Stimulated activated CD8-positive, alpha-beta memory T cell treated with anti-CD3 and anti-CD28 coated beads, Interleukin-7, amount 100 ng/mL, for 24 hours (primary cell): ENCODE measurements at places on chromosomes 2 and 18.

DNA sequence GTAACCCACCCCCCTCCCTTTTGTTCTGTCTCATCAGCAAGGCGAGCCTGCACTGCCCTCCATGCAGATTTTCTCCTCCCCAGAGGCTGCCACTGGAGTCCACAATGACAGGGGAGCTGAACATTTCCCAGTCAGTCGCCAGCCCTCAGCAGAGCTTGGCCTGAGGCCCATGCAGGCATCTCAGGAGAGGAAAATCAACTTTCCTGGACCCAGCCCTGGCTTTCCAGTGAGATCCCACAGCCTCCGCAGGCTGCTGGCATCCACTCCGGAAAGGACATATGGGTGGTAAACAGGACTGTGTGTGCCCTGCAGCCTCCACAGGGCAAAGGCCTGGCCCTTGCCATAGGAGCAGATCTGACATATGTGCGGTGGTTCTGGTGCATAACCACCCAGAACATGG, 253.8 kb downstream of the TNS1 start:
- no peak for DNase-seq

DNA sequence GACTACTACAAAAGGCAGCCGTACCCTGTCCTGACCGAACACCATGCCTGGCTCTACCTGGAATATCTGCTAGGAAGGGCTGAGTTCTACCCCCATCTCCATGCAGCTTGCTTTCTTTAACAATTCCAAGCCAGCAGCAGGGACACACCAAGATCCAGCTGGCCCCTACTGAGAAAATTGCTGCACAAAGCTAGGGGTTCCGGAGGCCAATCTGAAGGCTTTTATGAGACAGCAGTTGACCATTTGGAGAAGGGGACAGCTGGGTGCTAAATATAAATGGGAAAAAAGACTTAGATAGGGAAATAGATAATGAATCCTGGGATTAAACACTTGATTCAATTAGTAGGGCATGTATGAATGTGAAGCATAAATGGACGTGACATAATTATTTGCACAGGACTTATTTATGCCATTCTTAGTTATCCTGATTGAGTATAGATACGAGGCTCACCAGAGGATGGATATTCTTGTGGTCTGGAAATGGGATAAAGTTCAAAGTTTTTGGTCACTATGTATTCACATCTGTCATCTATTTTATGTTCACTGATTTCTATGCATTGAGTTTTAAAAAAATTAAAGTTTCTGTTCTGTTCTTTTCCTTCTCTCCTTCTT, 204.0 kb downstream of the ZNF521 start:
- no peak for DNase-seq

- DNase-seq, result no peak
These were observed 55.6 kb upstream of the FZD5 start for GRCh38 chr2:207825045-207825954.

DNA sequence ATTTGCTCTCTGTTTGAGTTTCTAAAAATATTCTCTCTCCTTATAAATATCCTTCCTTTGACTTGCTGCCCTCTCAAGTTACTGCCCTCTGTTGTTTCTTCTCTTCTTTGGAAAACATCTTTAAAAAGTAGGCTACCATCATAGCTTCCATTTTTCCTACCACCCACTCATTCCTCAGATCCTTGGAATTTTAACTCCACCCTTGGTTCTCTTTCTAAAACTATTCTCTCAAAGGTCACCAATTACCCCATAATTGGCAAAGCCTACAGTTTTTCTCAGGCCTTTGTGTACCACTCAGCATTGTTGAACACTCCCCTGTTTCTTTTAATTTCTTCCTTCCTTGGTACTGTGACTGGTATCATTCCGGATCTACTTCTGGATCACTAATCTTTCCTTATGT, 43.0 kb upstream of the ITGAV start:
- DNase-seq, result no peak

- no peak for DNase-seq
These were observed 237.6 kb upstream of the APCDD1 start for GRCh38 chr18:10216791-10217190.

DNA sequence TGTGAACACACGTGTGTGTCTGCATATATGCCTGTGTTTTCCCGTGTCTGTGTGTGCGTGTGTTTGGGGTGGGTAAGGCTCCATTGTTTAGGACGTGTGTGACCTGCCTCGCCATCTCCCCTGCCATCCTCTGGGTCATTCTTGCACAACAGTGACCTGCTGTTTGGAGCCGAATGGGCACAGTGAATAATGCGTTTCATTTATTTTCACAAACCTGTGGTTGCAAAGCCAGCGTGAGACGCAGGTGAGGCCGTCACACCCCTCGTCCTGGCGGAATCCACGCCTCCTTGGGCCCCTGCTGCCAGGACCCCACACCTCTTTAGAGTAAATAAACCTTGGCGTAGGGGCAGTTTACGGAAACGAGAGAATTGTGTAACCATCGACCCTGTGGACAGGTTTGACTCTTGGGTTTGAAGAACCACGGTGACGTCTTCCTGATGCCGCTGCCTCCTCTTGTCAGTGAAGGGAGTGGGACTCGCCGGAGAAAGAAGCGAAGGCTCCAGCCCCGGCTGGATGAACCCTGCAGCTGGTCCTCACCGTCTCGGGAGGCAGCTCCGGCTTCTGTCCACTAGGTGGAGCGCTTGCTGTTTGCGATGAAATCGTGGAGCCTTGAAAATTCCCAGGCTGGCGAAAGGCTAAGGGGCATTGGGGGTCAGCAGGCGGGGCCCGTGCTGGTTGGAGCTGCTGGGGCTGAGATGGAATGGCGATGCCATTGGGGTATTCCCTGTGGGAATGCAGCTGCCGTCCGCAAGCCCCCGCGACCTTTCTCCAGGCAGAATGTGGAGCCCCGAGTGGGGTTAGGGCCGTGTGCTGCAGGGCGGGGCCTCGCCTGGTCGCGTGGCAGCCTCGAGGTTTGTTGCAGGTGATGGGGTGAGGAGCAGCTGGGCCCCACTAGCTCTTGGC, 81.1 kb downstream of the RTP5 start:
- peak; percentile 48 for DNase-seq

- no peak for DNase-seq
These were observed 30.0 kb downstream of the MEMO1 start for GRCh38 chr2:31980674-31981356.

GRCh38 chr18:58013241-58014211, 30.5 kb upstream of the NEDD4L start:
- no peak for DNase-seq

GRCh38 chr2:201073071-201073470, 1.3 kb downstream of the NDUFB3 start:
- DNase-seq, result no peak

- DNase-seq, result no peak
These were observed 209.9 kb downstream of the LNPK start for GRCh38 chr2:175792199-175792598.

- no peak for DNase-seq
These were observed 53.7 kb downstream of the SLC4A3 start for GRCh38 chr2:219680958-219681693.

GRCh38 chr2:65429786-65430602, 2.4 kb downstream of the SPRED2 start:
- no peak for DNase-seq

- no peak for DNase-seq
These were observed 94.2 kb downstream of the CABLES1 start for GRCh38 chr18:23229472-23229871.

DNA sequence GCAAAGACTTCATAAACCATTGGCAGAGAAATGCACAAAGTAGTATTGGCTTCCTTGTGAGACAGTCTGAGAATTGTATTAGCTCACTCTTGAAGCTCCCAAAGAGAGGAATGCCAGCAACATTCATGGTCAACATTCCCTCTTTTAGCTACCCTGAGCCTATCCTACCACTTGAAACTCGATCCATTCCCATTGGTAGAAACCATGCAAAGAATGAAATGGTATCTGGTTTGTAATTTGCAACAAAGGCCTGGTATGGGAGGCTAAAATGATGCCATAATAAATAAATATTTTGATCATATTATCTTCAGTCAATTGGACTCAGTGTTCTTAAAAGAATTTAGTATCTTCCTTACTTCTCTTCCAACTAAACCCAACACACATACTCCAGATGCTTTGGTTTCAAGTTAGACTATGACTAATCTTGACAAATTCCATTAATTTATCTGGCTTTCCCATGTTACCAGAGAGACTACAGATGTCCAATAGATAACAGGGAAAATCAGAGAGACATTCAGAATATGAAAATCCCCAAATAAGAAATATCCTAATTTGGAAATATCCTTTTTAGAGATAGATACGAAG, 102.9 kb downstream of the DHRS9 start:
- no peak for DNase-seq

- DNase-seq, result no peak
These were observed 73.0 kb upstream of the COPS8 start for GRCh38 chr2:237012577-237013267.

DNA sequence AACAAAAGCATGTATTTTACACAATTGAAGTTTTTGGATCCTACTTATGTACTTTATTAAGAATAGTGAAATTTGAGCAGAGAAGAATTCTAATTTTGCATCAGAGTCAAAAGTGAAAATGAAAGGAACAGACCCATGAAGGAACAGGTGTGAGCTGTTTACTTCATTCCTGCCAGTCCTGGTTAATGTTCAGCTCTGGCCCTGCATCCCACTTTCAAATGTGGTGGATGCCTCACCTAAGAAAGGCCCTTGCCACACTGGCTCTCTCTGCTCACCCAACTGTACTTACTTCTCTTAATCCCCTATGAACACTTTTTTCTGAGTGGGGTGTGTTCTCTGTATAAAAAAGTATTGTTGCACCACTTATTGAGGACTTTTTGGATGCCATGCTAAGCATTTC, 22.2 kb downstream of the FAM110C start:
- DNase-seq, result no peak
